ENCODE measurements at places on chromosomes 7 and 10.

DNA sequence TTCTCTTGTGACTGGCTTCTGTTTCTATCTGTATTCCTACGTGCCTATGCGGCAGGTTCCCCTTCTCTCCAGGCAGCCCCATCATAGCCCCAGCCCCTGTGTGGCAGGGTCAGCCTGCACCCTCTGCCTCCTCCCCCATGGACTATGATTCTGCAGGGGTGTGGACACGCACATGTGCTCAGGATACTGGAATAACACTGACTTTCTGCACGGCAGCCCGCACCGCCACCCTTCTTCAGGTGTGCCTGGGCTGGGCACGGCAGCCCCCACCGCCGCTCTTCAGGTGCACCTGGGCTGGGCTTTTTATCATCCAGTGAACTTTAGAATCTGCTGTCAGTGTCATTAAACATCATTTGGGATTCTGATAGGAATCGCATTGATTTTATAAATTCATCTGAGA is 202.6 kb upstream of the PPP2R2D start:
- DNase-seq: no peak

- no peak for DNase-seq
These were observed 27.4 kb downstream of the AKR1C8 start for GRCh38 chr10:5157501-5157900.

DNA sequence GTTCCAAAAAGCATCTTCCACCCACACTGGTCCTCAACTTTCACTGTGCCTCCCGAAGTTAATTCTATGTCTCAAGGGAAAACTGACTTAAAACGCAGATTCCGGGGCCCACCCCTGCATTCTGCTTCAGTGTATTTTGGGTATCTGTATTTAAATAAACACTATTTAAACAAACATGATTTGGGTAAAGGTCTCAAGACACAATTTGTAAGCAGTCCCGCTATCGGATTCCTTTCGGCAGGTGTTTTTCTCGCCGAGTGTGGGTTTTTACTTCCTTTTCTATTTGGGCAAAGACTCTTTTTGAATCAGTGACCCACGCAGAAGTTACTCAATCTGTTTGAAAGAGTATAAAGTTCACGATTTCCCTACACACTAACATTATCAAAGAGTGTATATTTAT is 1.2 kb downstream of the PDIA4 start:
- no peak for DNase-seq

- DNase-seq: no peak
These were observed 281.0 kb downstream of the RPS24 start for GRCh38 chr10:78314651-78315050.

DNA sequence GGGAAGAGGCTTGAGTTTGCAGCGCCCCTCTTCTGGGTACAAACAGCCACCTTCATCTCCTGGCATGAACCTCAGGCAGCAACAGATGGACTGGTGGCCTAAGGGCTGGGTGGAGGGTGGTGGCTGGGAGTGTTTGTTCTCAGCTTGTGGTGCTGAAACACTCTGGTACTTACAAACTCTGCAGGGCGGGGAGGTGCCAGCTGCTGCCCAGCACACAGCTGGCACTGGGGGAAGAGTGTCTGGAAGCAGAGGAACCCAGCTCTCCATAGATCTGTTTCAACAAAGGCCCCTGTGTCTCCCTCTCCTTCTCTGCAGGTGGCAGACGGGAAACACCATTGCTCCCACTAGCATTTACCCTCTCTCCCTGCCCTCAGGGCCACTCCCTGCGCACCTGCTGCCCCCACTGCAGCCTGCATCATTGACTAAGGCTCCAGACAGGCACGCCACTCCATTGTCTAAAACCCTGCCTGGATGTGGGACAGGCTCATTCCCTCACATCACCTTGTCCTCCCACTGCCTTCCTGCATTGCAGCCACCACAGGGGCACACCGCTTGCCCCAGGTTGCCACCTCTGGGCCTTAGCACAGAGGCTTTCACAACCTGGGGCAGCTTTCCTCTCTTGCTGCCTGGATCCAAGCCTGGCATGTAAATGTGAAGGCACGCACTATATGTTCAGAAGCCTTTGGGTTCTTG is 6.5 kb downstream of the ARHGAP22 start:
- DNase-seq: no peak

- no peak for DNase-seq
These were observed 541.2 kb upstream of the FOXK1 start for GRCh38 chr7:4140933-4141332.

- DNase-seq: no peak
These were observed 1.7 kb downstream of the LRRN3 start for GRCh38 chr7:111092406-111093236.

DNA sequence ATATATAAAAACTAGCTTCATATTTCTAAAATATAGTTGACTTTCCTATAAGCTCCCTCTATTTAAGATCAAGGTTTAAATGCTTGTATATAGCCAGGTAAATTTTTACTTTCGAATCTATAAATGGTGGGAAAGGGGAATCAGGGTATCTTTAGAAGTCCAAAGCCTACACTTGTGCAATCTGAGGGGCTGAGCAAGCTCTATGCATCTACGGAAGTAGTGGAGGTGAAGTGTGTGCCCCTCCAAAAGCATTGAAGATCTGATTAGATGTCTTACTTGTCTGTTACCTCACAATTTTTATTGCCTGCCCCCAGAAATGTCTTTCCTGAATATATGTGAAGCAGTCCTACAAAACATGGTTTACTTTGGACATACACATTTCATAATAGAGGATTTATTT is 1.6 kb downstream of the AKAP9 start:
- DNase-seq: no peak

- DNase-seq: no peak
These were observed 170.8 kb upstream of the HABP2 start for GRCh38 chr10:113381981-113382509.

DNA sequence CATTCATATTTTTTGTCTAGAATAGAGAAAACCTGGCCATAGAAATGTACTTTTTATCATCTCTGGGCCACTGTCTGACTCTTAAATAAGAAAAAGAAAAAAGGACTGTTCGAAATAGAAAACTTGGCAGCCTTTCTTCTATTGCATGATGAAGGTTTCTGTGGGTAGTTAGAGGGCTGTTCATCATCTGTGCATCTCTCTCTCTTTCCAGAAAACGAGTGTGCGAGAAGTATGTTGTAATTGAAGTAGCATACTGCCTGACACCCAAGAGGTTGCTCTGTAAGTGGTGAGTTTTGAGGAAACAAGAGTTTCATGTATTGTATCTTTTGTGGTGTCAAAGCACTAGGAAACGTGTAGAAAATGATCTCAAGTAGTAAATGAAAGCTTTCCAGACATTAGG is 343.2 kb upstream of the TMEM229A start:
- no peak for DNase-seq

- DNase-seq: no peak
These were observed 379.2 kb downstream of the CALN1 start for GRCh38 chr7:72032934-72033333.

DNA sequence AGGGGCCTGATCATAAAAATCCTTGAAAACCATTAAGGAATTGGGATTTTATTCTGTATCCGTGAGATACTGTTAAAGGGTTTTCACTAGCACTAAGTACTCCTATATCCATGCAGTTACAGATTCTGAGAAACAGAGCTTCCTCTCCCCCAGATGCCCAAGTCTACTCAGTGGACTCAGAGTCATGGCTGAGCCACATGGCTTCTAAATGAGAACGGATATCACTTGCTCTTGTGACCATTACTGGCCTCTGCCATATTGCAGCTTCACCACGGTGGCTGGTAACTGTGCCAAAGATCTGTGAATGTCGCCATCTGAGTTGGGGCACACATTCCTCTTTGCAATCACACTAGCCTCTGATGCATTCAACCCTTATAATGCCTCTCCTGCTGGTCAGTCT is 42.0 kb upstream of the PALS2 start:
- no peak for DNase-seq

GRCh38 chr10:116521424-116522290 is 24.1 kb upstream of the PNLIP start:
- no peak for DNase-seq

- no peak for DNase-seq
These were observed 25.9 kb downstream of the HELLS start for GRCh38 chr10:94571528-94571927.

- DNase-seq: no peak
These were observed 933.2 kb downstream of the GATA3 start for GRCh38 chr10:8987712-8988111.

DNA sequence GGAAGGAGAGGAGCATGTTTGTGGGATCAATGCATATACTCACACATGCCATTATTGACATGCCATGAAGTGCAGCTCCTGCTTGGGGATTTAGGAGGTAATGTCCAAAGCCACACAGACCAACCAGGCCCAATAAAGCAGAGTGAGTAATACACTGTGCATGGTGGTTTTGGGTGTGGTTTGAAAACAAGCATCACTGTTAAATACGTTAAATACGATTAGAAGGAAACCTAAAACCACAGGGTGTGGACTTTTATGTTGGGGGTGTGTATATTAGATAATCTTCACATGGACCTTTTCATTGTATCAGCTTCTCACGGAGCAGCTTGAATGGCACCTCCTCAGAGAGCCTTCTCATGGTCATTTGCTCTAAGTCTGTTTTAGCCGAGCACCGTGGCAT is 10.4 kb upstream of the EIF3A start:
- no peak for DNase-seq

- DNase-seq: no peak
These were observed 207.5 kb downstream of the BBS9 start for GRCh38 chr7:33336820-33337219.

DNA sequence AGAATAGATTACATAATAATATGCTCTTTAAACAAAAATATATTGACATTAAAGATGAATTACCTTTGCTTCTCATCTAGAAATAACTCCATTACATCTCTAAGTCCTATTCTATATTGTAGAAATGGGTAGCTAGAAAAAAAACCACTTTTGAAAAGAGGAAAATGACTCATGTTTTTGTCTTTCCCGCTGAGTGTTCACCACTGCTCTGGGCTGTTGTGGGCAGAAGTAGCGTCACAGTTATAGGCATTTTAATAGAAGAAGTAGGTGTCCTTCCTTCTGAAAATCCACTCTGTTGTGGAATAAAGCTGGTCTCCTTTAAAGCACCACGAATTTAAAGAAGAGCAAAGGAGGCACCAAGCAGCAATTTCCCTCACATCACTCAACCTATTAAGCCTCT is 117.6 kb upstream of the NFE2L3 start:
- DNase-seq: no peak

DNA sequence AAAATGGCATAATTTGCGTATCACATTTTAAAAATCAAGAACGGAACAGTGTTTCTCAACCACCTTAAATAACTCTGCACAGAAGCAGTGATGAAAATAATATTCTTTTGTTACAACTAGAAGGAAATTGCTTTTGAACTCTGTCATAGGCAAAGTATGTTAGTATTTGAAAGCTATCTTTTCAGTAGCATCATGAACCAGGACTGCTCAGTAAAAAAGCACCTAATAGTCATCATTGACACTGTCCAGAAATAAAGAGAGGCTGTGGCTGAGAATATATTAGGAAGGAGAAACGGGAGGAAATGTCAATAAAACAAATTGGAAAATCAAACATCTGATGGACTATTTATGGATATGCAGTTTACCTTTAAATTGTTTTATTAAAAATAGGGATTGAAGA is 237.2 kb upstream of the AKR1E2 start:
- no peak for DNase-seq

GRCh38 chr10:93816123-93816747 is 58.5 kb downstream of the LGI1 start:
- no peak for DNase-seq

DNA sequence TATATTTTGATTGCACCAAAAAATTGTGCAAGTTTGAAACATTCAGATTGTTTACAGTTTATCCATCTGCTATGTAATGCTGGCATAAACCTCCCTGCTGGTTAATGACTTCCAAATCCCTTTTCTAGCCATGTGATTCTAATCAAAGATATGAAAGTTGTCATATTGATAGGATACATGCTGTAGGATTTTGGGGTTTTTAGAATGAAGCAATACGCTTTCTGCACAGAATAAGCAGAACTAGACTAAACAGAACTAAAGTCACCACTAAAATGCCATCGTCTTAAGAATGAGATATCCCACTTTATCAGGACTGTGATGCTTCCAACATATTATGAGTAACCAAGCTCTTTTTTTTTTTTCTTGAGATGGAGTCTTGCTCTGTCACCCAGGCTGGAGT is 856 bp downstream of the SSMEM1 start:
- no peak for DNase-seq

- DNase-seq: no peak
These were observed 9.6 kb downstream of the MYO1G start for GRCh38 chr7:44969049-44969700.

GRCh38 chr7:158263964-158264748 is 323.5 kb downstream of the PTPRN2 start:
- DNase-seq: no peak

GRCh38 chr10:31315453-31315852 is 3.6 kb upstream of the ZEB1 start:
- DNase-seq: no peak

- DNase-seq: no peak
These were observed 3.1 kb downstream of the GAD2 start for GRCh38 chr10:26219676-26220075.

DNA sequence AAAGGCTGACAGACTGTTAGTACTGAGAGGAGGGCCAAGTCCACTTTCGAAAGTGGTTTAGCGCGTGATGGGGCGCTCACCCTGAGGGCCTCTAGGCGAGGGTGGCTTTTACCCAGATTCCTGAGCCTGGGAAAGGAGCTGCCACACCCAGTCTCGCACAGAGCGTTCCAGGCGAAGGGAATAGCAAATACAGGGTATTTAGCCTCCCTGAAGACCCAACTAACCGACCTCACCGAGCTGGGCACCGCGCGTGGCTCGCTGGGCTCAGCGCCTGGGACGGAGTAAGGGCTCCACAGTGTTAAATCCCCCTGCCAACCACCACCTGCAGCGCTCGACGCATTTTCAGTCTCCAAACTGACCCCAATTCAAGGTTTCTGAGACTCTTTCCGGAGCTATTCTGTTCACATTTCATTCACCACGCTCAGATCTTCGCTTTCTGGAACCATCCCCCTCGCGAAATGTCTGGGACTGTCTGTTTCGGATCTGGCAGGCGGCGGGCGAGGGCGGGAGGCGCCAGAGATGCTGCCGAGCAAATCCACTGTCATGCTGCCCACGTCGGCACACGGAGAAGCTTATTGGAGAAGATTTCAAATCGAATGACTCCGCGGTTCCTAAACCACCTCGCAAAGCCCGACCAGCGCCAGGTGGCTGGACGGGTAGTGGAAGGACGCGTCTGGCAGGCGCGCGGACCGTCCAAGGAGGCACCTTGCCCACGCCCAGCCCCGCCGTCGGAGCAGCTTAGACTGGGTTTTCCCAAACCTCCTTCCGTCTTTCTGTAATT is 1.4 kb upstream of the OSBPL3 start:
- DNase-seq: peak; percentile 36

- DNase-seq: no peak
These were observed 46.2 kb downstream of the AMZ1 start for GRCh38 chr7:2734084-2734686.

- DNase-seq: no peak
These were observed 370.5 kb upstream of the BMPER start for GRCh38 chr7:33534833-33535232.
